Breast epithelium (tissue), 4 donors: ENCODE measurements at places on chromosomes 2 and 18. TPM values are rescaled to one million over a fixed set of nuclear protein-coding genes. Genes with fewer than 3 reads are reported as not detected.

GRCh38 chr2:101698844-101699754, 1.6 kb downstream of the MAP4K4 start:
- no peaks in the 10 kb centered on the region for H3K27me3 ChIP-seq
- no peak for DNase-seq
- H3K4me3 ChIP-seq, result peak overlapping the region; percentile 63
- no peaks in the 10 kb centered on the region for H3K36me3 ChIP-seq
- H3K4me1 ChIP-seq, result no peaks in the 10 kb centered on the region
- H3K27ac ChIP-seq, result peak overlapping the region; percentile 94

GRCh38 chr2:102915128-102915527, 153.3 kb downstream of the TMEM182 start:
- DNase-seq, result no peak
- H3K27ac ChIP-seq, result no peak overlapping the region
- no peaks in the 10 kb centered on the region for H3K36me3 ChIP-seq
- H3K4me3 ChIP-seq, result no peak overlapping the region
- H3K4me1 ChIP-seq, result no peaks in the 10 kb centered on the region
- no peaks in the 10 kb centered on the region for H3K27me3 ChIP-seq

The SH3BP4 gene
- total RNA-seq, result 73.6 TPM

DNA sequence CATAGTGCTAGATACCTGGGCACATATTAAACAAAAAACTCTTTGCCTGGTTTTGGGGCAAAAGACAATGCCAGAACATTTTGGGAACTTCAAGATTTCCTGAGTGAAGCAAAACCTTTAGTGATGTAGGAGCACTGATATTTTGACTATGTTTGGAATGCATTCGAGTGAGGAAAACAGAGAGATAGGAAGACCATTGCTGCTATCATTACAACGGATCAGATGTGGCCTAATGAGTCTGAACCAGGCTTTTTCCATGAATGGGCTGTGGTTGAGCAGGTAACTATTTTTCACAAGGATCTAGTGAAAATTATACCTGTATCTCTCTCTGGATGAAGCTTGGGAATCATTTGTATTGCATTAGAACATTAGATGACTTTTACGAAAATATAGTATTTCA, 562.2 kb downstream of the DCC start:
- H3K4me3 ChIP-seq, result no peak overlapping the region
- H3K4me1 ChIP-seq, result no peaks in the 10 kb centered on the region
- no peak overlapping the region for H3K27ac ChIP-seq
- H3K36me3 ChIP-seq, result no peaks in the 10 kb centered on the region
- DNase-seq, result no peak
- H3K27me3 ChIP-seq, result no peaks in the 10 kb centered on the region

DNA sequence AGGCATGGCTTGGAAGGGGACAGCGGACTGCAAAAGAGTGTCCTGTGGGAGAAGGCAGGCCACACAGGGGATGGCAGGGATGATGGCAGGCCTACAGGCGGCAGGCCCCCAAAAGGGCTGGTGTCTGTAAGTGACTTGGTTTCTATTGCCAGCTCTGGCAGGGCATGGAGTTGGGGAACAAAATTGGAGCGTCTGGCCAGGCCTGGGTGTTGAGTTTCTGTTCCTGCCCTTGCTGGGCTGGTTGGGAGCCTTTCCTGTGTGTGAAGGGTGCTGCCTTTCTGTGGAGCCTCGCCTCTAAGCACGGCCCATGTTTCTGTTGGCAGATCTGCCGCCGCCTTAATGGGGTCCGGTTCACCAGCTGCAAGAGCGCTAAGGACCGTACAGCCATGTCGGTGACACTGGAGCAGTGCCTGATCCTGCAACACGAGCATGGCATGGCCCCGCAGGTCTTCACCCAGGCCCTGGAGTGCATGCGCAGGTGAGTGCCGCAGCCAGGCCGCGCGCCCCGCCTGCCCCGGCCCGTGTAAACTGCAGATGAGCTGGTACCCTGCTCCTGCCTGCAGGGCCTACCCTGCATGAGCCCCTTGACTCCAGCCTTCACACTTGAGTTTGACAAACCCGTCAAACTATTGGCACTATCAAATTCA, 31.5 kb downstream of the COA5 start:
- H3K27me3 ChIP-seq, result no peaks in the 10 kb centered on the region
- no peaks in the 10 kb centered on the region for H3K36me3 ChIP-seq
- H3K4me1 ChIP-seq, result no peaks in the 10 kb centered on the region
- H3K4me3 ChIP-seq, result no peak overlapping the region
- no peak overlapping the region for H3K27ac ChIP-seq

- no peak overlapping the region for H3K27ac ChIP-seq
- DNase-seq, result no peak
- H3K27me3 ChIP-seq, result no peaks in the 10 kb centered on the region
- H3K36me3 ChIP-seq, result no peaks in the 10 kb centered on the region
These were observed 286.8 kb upstream of the EPAS1 start for GRCh38 chr2:46010223-46010924.

The SH3RF3 gene
- total RNA-seq, result 5.6 TPM

- no peaks in the 10 kb centered on the region for H3K27me3 ChIP-seq
- DNase-seq, result no peak
- H3K4me1 ChIP-seq, result no peaks in the 10 kb centered on the region
- H3K36me3 ChIP-seq, result no peaks in the 10 kb centered on the region
- H3K27ac ChIP-seq, result no peak overlapping the region
These were observed 207.1 kb downstream of the TDRD15 start for GRCh38 chr2:21330786-21331391.

The SEMA4C gene
- total RNA-seq, result 31.5 TPM

DNA sequence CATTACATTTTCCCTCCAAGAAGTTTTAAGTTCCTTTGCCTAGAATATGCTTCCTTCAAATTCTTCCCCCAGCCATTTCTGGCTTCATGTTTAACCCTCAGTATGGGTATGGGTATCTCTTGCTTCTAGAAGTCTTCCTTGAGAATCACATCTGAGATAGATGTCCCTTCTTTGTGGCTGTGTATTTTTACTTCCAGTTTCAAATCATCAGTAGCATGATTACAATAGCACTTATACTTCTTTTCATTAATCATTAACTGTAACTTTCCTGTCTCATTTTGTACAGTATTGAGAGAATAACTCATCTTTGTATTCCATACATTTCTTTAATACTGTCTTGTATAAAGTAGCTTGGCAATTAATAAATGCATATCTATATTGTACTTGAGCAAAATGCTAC, 17.3 kb upstream of the PDE1A start:
- H3K27ac ChIP-seq, result no peak overlapping the region
- no peaks in the 10 kb centered on the region for H3K4me1 ChIP-seq
- no peak overlapping the region for H3K4me3 ChIP-seq
- no peaks in the 10 kb centered on the region for H3K36me3 ChIP-seq
- H3K27me3 ChIP-seq, result no peaks in the 10 kb centered on the region

- DNase-seq, result no peak
- H3K27me3 ChIP-seq, result no peaks in the 10 kb centered on the region
- no peaks in the 10 kb centered on the region for H3K36me3 ChIP-seq
- no peak overlapping the region for H3K27ac ChIP-seq
These were observed 452.8 kb downstream of the CBLN2 start for GRCh38 chr18:72091369-72091768.

GRCh38 chr18:44771956-44772917, 91.5 kb downstream of the SETBP1 start:
- H3K36me3 ChIP-seq, result no peaks in the 10 kb centered on the region
- H3K4me1 ChIP-seq, result peaks cover 5% of the 10 kb centered on the region
- DNase-seq, result no peak
- no peak overlapping the region for H3K4me3 ChIP-seq
- H3K27ac ChIP-seq, result peak overlapping the region; percentile 40
- no peaks in the 10 kb centered on the region for H3K27me3 ChIP-seq

DNA sequence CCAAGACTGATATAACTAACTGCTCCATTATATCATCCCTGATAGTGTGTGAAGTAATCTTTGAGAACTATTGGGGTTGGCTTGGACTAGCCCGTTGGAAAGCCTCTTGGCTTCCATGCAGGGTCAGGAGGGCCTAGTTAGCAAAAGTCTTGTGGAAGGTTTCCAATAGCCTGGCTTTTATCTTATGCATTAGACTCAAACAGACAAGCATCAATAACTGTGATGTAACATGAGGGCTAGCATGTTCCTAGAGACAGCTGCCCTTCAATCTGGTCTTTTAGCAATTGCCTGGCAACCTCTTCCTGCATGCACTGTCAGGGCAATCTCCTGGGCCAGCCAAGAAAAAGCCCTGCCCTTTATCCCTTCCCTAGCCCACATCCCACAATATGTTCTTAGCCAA, 18.2 kb downstream of the SLC8A1 start:
- H3K4me3 ChIP-seq, result no peak overlapping the region
- no peaks in the 10 kb centered on the region for H3K4me1 ChIP-seq
- H3K36me3 ChIP-seq, result no peaks in the 10 kb centered on the region
- H3K27ac ChIP-seq, result no peak overlapping the region

GRCh38 chr2:238505892-238506280, 79.2 kb downstream of the ASB1 start:
- H3K4me1 ChIP-seq, result no peaks in the 10 kb centered on the region
- no peaks in the 10 kb centered on the region for H3K27me3 ChIP-seq
- no peak overlapping the region for H3K4me3 ChIP-seq
- H3K27ac ChIP-seq, result no peak overlapping the region
- peak; percentile 25 for DNase-seq
- no peaks in the 10 kb centered on the region for H3K36me3 ChIP-seq

GRCh38 chr2:145302886-145303285, 783.0 kb upstream of the ZEB2 start:
- no peaks in the 10 kb centered on the region for H3K27me3 ChIP-seq
- H3K4me1 ChIP-seq, result no peaks in the 10 kb centered on the region
- DNase-seq, result no peak
- H3K27ac ChIP-seq, result no peak overlapping the region

The ATG4B gene
- 64.2 TPM for total RNA-seq

DNA sequence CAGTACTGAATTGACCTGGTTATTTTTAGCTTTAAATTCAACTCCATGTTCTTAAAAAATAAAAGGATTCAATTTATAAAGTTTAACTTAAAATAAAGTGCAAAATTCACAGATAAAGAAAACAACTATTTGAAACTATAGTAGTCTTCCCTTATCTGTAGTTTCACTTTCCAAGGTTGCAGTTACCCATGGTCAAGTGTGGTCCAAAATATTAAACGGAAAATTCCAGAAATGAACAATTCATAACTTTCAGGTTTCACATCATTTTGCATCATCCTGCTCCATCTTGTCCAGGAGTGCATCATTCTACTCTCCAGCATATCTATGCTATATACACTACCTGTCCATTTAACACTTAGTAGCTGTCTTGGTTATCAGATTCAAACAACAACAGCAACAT, 54.5 kb upstream of the ZNF804A start:
- H3K27me3 ChIP-seq, result no peaks in the 10 kb centered on the region
- DNase-seq, result no peak
- H3K27ac ChIP-seq, result no peak overlapping the region
- no peak overlapping the region for H3K4me3 ChIP-seq

The UCN gene
- 4.6 TPM for total RNA-seq

DNA sequence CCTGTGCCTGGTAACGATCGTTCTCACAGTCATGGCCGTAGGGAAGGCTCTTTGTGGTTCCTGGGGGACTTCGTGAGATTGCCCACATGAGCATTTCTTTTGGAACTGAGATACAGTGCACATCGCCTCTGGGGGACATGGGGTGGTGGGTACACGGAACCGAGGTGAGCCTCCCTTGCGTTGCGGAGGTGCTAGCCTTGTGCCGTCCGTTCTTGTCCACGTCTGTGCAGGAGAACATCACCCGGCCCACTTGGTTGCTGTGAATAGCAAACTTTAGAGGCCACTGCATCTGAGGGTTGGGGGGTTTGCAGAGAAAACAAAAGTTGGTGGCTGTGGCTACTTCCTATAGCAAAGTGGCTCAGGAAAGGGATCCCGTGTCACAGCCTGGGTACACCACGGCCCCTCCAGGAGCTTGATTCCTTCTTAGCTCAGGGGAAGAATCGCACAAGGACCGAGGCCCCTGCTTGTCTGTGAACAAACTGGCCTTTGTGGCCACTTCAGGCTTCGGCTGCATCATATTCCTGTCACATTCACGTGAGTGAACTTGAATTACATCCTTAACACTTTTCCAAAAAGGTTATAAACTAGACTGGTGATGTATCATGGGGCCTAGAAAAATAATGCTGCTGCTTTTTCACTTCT, 72.6 kb downstream of the LRRFIP1 start:
- peak overlapping the region; percentile 74 for H3K27ac ChIP-seq
- no peaks in the 10 kb centered on the region for H3K36me3 ChIP-seq

The GALNT5 gene
- total RNA-seq, result 0.16 TPM
